Left forelimb (tissue), 1 donor: ENCODE measurements at places on chromosomes 12 and 14.

GRCh38 chr14:96538097-96538989, 36.2 kb downstream of the PAPOLA start:
- no peak for DNase-seq

- DNase-seq: peak; percentile 81
Measured at GRCh38 chr14:55102141-55102621, 26.9 kb upstream of the LGALS3 start.

GRCh38 chr12:94263011-94263811, 114.8 kb downstream of the PLXNC1 start:
- DNase-seq: peak; percentile 59

- no peak for DNase-seq
Measured at GRCh38 chr12:103540319-103540718, 44.6 kb upstream of the C12orf42 start.

DNA sequence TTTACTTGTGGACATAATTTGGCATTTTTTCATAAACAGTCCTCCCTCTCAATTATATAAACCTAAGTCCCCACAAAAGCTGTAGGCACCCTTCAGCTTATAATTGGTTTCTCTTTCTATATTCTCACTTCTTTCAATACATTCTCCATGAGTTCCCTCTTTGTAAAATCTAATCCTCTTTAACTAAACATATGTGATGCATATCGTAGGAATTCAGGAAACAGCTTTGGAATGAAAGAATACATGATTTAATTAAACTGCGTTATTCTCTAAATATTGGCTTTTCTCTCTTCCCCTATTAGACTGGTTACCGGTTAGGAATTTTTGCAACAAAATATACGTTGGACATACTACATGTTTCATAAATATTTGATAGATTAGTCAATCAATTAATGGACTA, 1122.6 kb downstream of the FLRT2 start:
- no peak for DNase-seq

GRCh38 chr12:64625243-64626077, 15.2 kb downstream of the RASSF3 start:
- no peak for DNase-seq

GRCh38 chr12:14716848-14717444, 20.5 kb upstream of the GUCY2C start:
- no peak for DNase-seq

- no peak for DNase-seq
Measured at GRCh38 chr12:91483471-91483985, 300.9 kb upstream of the DCN start.

- DNase-seq: no peak
Measured at GRCh38 chr12:87795555-87795954, 233.6 kb downstream of the C12orf50 start.

DNA sequence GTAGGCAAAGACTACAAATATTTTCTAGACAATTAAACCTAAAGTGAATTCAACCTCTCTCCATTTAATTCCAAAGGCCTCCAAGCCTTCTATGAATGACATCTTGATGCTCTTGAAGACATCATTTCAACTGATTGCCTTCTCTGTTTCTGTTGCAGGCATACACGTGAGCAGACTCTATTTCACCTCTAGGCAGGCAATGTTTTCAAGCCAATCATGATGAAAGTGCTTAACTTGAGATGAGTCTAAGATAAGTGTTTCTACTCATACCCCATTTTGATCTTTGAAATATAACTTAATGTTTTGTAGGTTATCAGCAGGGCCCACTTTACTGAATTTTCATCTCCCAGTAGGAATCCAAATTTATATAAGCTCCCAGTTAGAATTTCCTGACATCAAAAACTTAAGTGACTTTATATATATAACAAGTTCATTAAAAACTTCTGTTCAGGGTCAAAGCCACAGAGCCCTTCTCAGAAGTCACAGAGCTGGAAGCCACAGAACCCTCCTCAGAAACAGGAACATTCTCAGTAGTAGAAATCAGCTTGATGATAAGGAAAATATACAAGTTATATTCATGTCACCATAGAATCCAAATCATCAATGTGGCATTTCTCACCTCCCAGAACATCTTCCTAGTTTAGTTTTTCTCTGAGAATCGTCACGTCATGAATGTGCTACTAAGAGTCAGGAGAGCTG, 108.5 kb downstream of the PHLDA1 start:
- no peak for DNase-seq

- no peak for DNase-seq
Measured at GRCh38 chr12:68497107-68497506, 113.6 kb upstream of the RAP1B start.

- no peak for DNase-seq
Measured at GRCh38 chr14:52825085-52825484, 33.7 kb upstream of the GNPNAT1 start.

DNA sequence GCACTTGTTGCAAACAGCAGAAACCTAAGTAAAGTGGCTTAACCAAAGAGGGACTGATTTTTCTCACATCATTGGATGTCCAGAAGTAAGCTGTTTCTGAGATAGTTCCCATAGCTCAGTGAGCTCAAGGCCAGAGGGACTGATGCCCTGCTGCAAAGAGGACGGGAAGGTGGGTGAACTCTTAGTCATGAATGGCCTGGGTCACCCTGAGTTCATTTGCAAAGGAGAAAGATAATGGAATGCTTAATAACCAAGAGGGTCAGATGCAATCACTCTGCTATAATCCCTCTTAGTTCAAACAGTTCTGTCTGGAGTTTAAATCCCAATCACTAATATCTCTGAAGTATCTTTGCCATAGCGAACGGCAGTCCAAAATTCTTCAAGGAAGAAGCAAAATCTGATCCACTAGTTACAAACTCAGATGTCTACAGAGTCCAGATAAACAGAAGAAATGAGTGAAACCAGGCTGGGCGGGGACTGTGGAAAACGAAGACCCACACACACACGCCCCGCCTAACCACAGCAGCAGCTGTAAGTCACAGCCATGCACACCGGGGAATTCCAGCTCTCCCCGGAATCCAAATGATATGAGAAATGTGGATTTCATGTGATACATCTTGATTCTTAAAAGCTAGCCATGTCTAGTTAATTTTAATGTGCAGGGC, 289.5 kb downstream of the TMEM132D start:
- no peak for DNase-seq

- DNase-seq: no peak
Measured at GRCh38 chr12:31524791-31525495, 66.0 kb downstream of the DENND5B start.

DNA sequence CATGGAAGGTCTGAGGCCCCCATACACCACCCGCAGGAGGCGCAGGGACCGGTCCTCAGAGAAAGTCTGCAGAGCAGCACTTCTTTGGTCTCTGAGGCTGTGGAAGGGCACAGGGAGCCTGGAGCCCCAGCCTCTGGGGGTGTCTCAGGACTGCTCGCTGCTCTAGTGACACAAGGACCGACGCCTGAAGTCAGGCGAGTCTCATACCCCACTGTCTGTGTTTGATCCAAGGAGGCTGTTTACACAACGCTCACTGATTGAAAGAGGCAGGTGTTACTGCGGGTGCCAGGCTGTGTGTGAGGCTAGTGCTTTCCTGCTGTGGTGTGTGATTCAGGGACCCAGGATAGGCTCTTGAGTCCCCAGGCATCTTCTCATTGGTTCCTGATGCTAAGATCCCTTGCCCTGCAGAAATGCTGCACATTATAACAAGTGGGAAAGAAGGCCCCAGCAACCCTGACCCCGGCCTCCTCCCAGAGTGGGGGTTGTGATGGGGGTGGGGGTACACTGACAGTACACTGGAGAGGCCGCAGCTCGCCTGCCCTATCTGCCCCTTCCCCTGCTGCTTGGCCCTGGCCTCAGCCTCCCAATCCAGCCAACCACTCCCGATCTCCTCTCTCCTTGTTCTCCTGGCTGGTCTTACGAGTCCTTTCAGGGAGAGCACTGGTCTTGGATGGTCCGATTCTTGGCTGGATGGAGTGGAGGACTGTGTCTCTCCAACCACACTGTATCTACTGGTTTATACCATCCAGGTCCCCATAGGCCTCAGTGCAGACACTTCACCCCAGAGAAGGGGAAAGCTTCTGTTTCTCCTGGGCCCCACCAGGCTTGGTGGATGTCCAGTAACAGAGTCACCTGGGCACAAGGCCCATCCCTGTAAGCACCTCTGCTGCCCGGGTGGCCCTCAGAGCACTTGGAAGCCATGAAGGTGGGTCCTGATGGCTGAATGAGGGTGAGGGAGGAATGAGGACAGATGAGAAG, 6.6 kb downstream of the CACNA2D4 start:
- peak; percentile 66 for DNase-seq

- no peak for DNase-seq
Measured at GRCh38 chr14:68653108-68653507, 139.8 kb downstream of the ZFP36L1 start.

- no peak for DNase-seq
Measured at GRCh38 chr12:75658286-75658685, 146.9 kb upstream of the KRR1 start.

GRCh38 chr12:128421375-128421774, 154.4 kb downstream of the TMEM132C start:
- no peak for DNase-seq

DNA sequence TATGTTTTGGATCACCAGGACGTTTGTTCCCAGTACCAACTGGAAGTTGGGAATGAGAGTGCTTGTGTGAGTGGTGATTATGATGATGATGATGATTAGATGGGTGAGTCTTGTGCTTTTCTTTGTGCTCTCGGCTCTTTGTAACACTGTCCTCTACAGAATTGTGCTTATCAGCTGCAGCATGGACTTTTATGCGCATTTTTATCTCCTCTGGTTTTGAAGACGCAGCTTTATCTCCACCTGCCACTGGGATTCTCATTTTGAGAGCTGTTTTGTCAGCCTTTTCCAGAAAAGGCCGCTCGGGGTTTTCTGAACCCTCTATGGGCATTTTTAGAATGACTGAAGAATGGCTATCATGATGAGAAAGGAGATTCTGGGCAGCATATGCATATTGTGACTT, 11.5 kb upstream of the KANSL2 start:
- no peak for DNase-seq

- DNase-seq: no peak
Measured at GRCh38 chr14:92539875-92540274, 26.3 kb downstream of the RIN3 start.

DNA sequence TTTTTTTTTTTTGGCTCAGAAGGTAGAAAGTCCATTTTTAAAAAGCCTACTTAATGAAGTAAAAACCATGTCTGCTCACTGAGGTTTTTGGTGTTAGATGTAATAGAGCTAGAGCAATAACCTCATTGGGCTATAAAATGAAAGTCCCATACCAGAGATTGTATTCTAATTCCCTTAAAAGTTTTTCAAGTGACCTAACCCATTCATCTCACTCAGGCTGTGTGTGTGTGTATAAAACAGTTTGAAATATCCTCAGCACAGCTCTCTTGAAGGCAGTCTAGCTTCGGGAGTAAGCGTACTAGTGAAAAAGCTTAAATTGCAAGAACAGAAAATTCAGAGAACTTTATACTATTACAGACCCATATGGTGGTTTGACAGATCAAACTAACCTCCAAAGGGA, 313.8 kb downstream of the CEP128 start:
- no peak for DNase-seq

DNA sequence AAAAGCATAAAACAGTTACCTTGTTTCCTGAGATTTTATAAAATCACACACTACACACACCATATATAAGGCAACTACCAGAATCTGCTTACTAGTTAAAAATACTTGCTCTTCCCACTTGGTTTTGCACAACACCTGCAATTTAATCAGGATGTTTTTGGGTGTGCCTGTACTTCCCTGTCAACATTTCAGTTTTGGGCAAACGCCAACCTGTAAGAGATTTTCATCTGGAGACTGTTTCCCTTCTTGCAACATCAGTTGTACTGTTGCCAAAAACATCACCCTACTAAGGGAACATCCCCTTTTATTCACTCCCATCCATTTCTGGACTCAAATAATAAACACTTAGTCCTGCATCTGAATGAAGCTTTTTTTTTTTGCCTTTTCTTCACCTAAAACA, 172.3 kb downstream of the DUSP6 start:
- no peak for DNase-seq

- no peak for DNase-seq
Measured at GRCh38 chr14:55170526-55170925, 20.9 kb downstream of the DLGAP5 start.

GRCh38 chr12:10101042-10101579, 2.3 kb upstream of the CLEC1A start:
- DNase-seq: peak; percentile 70

- no peak for DNase-seq
Measured at GRCh38 chr12:104468371-104468770, 11.6 kb downstream of the CHST11 start.

DNA sequence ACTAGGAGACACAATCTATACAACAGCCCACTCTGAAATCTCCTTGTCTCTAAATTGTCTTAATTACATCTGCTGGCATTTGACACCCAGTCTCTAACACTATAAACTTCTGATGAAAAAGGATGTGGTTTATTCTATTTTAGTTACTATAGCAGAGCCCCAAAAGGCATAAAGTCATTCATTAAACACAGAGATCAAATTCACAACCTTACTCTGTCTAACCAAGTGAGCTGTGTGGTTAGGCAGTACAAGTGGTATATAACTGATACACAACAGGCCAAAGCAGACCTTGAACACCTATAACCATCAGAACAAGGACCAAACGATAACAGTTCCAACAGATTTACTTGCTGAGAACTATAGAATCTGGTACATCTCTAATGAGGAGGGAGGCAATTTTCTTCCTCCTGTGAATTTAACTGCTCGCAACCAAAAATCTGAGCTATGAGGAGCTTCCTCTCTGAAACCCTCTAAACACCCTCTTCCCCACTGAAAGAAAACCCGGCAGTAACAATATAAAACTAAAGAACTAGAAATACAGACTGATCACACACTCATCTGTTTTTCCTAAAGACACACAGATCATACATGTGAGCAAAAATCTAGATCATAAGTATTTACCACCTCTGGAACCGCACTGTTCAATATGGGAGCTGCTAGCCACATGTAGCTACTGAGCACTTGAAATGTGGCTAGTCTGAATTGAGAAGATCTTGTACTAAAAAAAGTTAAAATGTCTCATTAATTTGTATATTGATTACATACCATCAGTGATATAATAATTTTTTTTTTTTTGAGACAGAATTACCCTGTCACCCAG, 17.7 kb downstream of the SPPL3 start:
- no peak for DNase-seq

DNA sequence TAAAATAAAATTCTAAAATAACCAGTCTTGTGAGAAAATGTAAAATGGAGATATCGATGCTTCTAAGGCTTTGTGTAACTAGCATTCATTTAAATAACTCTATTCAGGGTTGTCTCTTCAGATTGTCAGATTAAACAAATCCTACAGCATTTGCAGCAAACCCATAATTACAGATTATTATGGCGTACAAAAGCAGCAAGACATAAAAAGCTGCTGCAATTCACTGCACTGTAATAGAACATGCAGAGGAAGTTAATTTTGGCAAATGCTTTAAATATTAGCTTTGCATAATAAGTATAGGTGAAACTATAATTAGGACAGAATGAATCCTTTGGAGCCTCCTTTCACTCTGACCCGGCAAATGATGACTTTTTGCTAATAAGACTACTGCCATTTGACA, 98.3 kb downstream of the INSM2 start:
- no peak for DNase-seq
